Left ventricle myocardium superior (tissue), 1 donor: ENCODE measurements at places on chromosomes 7 and 10. TPM values are rescaled to one million over a fixed set of nuclear protein-coding genes. Genes with fewer than 3 reads are reported as not detected.
A peak's percentile ranks its signal among the peaks of the same experiment; 100 is the strongest.

- DNase-seq = no peak
Observed at GRCh38 chr7:25482631-25483030, 254.3 kb upstream of the NPVF start.

GRCh38 chr7:156474241-156474743, 166.3 kb upstream of the RNF32 start:
- no peak for DNase-seq

DNA sequence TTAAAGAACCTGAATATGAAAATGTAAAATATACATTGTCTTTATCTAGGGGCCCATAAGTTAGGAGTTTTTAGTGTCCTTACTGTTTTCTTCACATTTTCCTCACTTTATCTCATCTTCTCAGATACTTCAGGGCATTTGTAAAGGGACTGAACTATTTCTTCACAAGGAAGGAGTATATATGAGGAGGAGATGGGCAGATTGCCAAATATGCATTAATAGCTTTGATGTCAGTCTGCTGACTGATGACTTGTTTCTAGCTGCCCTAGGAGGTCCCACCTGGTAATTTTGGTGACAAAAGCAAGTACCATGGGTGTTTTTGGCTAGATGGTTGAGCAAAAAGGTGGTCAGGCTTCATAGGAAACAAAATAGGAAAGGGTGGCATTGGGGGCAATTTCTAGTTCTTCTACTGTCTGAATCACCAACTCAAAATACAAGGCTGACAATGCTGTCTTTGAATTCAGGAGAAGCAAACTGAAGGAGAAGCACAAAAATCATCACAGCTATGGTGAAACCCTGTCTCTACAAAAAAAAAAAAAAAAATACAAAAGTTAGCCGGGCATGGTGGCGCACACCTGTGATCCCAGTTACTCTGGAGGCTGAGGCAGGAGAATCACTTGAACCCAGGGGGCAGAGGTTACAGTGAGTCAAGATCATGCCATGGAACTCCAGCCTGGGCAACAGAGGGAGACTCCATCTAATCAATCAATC, 10.4 kb upstream of the STRIP2 start:
- no peak for DNase-seq

GRCh38 chr10:127990846-127991542, 84.1 kb downstream of the PTPRE start:
- DNase-seq = no peak

DNA sequence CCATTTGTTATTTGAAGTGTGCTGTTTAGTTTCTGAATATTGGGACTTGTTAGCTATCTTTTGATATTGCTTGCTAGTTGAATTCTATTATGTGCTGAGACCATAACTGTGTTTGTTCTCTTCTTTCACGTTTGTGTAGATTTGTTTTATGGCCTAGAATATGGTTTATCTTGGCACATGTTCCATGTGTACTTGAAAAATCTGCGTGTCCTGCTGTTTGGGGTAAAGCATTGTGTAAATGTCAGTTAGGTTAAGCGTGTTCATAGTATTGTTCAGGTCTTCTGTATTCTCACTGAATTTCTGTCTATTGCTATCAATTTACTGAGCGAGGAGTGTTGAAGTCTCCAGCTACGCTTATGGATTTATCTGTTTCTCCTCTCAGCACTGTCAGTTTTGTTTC, 19.4 kb downstream of the MMP21 start:
- no peak for DNase-seq

- no peak for DNase-seq
Observed at GRCh38 chr10:107966826-107967225, 802.3 kb upstream of the SORCS1 start.

- no peak for DNase-seq
Observed at GRCh38 chr7:135980665-135981180, 3.6 kb upstream of the MTPN start.

- peak; percentile 29 for DNase-seq
Observed at GRCh38 chr7:52758356-52758755, 277.1 kb upstream of the POM121L12 start.

DNA sequence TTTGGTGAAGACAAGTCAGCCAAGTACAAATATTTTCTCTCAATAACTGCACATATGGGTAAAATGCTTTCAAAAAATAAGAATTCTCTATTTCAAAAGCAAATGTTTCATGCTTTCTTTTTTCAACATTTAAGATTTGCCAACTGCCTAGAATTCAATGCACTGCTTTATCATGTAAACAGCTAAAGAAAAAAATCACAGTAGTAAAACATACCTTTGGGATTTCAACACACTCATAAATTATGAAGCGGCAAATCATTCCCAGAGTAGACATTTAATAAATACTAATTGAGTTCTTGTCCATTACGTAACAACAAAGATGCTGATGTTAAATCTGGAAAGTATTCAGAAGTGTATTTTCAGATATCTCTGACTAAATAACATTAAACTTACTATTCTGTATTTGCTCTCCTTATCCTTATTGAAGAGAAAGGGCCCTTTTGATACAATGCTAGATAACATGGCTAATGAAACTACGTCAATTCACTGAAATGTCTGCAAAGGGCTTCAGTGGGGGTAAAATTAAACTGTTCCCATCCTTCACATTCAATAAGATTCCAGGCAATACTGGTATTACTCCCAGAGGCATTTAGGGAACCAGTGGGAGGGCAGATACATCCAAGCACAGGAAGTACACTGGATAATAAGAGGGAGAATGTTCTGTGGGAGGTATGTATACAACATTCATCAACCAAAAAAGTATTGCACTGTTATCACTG, 13.9 kb downstream of the NAPEPLD start:
- DNase-seq = no peak

GRCh38 chr10:53432035-53432434, 659.5 kb upstream of the MBL2 start:
- no peak for DNase-seq

DNA sequence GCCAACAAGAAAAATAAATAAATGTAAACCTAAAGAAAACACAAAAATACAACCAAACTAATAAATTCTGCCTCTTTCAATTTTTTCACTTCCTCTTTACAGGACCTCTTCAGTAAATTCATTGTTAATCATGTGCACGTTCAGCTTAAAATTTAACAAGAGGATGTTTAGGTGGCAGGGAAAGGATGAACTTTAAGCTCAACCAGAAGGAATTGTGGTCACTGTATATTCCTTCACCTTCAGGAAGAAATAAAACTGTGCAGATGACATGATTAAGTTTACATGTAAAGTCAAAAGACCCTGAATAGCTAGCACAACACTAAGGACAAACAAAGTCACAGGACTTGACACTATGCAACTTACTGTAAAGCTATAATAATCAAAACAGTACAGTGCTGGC, 33.0 kb downstream of the KIF5B start:
- DNase-seq = no peak

GRCh38 chr7:50665403-50666123, 100.4 kb upstream of the DDC start:
- no peak for DNase-seq

GRCh38 chr10:13712837-13713581, 126.2 kb downstream of the PRPF18 start:
- peak; percentile 80 for DNase-seq

DNA sequence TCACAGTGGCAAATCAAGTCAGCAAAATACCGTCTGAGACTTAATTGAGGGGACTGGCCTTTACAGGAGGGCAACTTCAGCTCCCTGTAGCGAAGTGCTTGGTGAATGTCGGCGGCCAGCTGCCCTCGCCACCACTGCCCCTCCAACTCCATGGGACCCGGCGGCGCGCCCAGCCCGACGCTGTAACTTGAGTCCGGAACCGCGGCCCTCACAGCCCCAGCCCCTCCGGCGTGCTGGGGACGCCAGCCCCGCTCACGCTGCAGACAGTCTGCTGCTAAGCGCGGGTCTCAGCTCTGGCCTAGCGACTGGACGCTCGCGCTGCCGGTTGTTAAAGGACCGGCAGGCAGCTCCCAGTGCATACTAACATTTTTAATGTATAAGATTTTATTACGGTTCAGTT, 113.4 kb upstream of the NUPR2 start:
- DNase-seq = no peak

- peak; percentile 18 for DNase-seq
Observed at GRCh38 chr7:136865236-136865635, 3.2 kb upstream of the CHRM2 start.

GRCh38 chr7:3953133-3953532, 652.1 kb downstream of the SDK1 start:
- DNase-seq = no peak

DNA sequence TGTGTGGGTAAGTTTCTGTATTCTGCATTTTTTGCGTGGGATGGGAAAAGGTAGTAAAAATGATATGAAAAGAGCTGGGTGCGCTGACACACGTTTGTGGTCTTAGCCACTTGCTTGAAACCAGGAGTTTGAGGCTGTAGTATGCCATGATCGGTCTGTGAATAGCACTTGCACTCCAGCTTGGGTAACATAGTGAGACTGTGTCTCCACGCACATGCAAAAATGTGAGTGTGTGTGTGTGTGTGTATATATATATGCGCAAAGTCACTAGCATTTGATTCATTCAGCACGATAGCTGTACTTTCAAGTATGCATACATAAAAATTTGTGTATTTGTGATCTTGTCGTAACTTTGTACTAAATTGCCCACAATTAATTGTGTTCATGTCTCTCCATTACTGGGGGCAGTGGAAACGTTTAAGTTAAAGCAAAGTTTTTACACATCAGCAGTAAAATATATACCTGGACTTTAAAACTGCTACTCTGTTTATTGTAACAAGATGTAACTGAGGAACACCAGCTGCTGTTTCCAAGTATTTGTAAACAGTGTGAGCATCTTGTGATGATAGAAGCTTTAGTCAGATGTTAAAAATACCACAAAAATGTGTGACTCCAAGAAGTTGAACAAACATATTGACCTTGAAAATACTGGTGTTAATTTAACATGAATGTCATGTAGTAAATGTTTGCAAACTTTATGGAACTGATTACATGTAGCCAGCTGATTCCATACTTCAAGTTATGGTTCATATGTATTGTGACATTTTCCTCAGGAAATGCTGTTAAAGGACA, 1.6 kb downstream of the ZRANB1 start:
- no peak for DNase-seq

DNA sequence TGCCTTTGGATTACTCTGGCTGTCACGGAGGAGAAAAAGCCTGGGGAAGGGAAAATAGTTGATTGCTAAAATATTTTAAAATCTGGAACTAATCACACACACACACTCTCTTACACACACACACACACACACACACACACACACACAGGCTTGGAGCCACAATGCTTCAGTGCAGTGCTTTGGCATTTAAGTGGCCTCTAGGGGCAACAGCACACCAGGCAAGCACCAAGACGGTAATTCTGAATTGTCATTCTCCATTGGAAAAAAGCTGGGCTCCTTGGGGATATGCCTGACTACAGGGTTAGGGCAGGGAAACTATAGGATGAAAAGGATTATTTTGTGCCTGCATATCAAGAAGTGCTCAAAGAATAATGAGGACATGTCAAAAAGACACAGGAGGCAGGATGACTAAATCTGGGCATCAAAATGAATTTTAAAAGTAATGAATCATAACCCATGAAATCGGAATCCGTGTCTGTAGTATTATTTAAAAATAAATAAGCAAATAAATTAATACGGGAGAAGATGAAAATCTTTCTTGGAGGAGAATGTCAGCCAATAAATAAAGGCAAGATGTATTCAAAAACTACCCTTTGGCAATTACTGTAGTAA, 30.4 kb upstream of the DDC start:
- DNase-seq = no peak

GRCh38 chr10:110774069-110775019, 97.4 kb upstream of the PDCD4 start:
- DNase-seq = no peak

GRCh38 chr10:104274762-104275721, 6.1 kb downstream of the GSTO2 start:
- peak; percentile 60 for DNase-seq

DNA sequence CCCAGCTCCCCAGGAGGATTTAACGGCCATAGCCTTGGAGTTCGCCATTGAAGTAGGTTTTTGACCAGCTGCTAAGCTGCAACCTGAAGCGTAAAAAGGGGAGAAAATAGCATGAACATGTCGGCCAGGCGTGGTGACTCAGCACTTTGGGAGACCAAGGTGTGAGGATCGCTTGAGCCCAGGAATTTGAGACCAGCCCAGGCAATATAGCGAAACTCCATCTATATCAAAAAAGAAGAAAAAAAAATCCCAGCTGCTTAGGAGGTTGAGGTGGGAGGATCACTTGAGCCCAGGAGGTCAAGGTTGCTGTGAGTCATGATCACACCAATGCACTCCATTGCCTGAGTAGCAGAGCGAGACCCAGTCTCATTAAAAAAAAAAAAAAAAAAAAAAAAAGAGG, 32.2 kb upstream of the MCU start:
- DNase-seq = no peak

DNA sequence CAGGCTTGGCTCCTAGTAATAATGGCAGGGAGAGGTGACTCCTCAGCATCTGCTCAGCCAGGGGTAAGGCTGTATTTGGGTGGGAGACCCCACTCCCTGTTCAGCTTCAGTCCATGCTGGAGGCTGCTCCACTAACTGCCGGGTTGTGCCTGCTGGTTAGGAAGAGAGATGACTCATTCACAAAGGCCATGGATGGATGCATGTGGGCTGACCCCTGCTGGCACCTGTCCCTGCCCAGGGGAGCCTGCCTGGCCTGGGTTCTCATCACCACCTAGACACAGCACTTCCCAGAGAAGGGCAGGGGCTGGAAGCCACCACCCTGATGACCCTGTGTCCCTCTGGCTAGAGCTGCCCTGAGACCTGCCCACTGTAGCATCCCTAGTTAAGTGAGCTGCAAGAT, 59.0 kb downstream of the VSTM4 start:
- DNase-seq = no peak

- DNase-seq = no peak
Observed at GRCh38 chr7:30665043-30665442, 17.2 kb downstream of the CRHR2 start.

DNA sequence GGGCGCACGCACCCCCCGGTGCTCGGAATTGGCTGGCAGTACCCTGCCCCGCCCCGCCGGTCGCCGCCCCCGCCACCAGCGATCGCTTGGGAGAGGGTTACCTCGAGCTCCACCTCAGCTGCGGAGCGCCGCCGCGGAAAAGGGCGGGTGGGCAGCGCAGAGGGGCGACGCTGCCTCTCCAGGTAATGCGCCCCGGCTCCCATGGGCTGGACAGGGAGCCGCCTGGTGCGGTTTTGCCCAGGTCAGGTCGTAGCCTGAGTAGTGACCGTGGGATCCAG, 1.3 kb downstream of the PFKFB3 start:
- peak; percentile 62 for DNase-seq

- DNase-seq = no peak
Observed at GRCh38 chr7:145497911-145498525, 618.6 kb upstream of the CNTNAP2 start.

AFAP1L2 gene
- total RNA-seq = 4.5 TPM

CXCL12 gene
- total RNA-seq = 136 TPM

GARS1 gene
- total RNA-seq = 31.6 TPM

CLDN3 gene
- total RNA-seq = not detected

KIAA1217 gene
- 46.6 TPM for total RNA-seq

PMS2 gene
- 5.9 TPM for total RNA-seq

GDF2 gene
- not detected for total RNA-seq

GPR37 gene
- not detected for total RNA-seq

MOGAT3 gene
- not detected for total RNA-seq

ATXN7L1 gene
- 3.7 TPM for total RNA-seq

DENND11 gene
- total RNA-seq = 10.8 TPM

HIBADH gene
- 109 TPM for total RNA-seq
